ENCODE measurements at places on chromosomes 2 and 18. TPM values are rescaled to one million over a fixed set of nuclear protein-coding genes. Genes with fewer than 3 reads are reported as not detected.

- H3K4me3 ChIP-seq, result no peak overlapping the region
- peaks cover 13% of the 10 kb centered on the region for H3K4me1 ChIP-seq
- no peak overlapping the region for H3K27ac ChIP-seq
- no peaks in the 10 kb centered on the region for H3K36me3 ChIP-seq
- H3K27me3 ChIP-seq, result no peaks in the 10 kb centered on the region
Measured at GRCh38 chr2:69604026-69604678, 39.4 kb downstream of the AAK1 start.

The SERPINB4 gene
- not detected for polyA plus RNA-seq

- no peak overlapping the region for H3K4me3 ChIP-seq
- DNase-seq, result no peak
- H3K27me3 ChIP-seq, result no peaks in the 10 kb centered on the region
- H3K36me3 ChIP-seq, result no peaks in the 10 kb centered on the region
- no peak overlapping the region for H3K27ac ChIP-seq
Measured at GRCh38 chr2:23556929-23557328, 171.9 kb downstream of the KLHL29 start.

GRCh38 chr2:88807237-88807962, 115.9 kb downstream of the RPIA start:
- no peaks in the 10 kb centered on the region for H3K4me1 ChIP-seq
- H3K27me3 ChIP-seq, result no peaks in the 10 kb centered on the region
- no peaks in the 10 kb centered on the region for H3K36me3 ChIP-seq

DNA sequence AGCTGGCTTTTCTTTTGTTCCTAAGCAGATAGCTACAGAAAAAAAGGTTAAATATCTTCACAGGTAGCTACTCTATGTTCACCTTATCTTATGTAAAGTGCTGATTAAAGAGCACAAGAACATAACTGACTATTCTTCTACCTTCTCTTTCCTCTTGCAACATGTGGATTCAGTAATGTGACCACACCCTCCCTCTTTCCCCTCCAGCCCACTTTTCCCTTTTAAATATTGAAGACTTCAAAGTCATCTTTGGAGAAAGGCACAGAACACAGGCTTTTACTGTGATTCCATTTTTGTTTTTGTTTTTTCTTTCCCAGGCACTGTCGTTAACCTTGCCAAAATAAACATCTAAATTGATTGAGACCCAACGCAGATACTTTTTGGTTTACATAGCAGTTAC, 418.1 kb upstream of the CDH20 start:
- no peak overlapping the region for H3K27ac ChIP-seq
- H3K36me3 ChIP-seq, result no peaks in the 10 kb centered on the region
- DNase-seq, result no peak
- H3K4me1 ChIP-seq, result no peaks in the 10 kb centered on the region
- H3K4me3 ChIP-seq, result no peak overlapping the region
